Retina (tissue), 1 donor: ENCODE measurements at places on chromosomes 16 and 17.
A peak's percentile ranks its signal among the peaks of the same experiment; 100 is the strongest.

DNA sequence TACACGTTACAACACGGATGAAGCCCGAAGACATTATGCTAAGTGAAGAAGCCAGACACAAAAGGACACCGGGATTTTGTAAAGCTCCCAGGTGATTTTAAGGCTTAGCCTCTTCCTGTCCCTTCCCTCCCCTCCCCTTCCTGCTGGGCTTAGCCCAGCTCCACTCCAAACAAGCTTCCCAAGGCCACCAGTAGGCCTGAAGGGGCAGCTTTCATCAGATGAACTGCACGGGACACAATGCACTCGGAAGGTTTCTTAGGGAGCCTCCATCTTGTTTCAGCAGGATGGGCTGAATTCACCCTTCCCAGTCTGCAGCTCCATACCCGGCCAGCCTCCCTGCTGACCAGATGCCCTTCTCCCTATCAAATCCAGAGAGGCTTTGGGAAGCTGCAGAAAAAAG is 10.4 kb downstream of the MEFV start:
- DNase-seq = no peak

DNA sequence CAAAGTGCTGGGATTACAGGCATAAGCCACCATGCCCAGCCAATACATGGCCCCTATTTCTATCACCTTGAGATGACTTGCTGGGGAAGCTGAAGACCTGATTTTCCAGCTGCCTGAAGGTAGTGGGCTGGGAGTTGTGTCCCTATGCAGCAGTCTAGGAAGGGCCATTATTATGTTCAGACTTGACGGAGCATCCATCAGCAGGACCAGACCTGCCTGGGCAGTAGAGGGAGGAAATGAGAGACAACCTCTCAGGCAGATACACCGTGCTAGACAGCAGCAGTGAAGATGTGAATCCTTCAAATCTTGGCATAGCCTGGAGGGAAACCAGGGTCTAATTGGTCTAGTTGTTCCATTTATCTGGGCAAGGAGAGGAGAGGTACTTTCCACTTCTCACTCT is 35.6 kb upstream of the PHOSPHO1 start:
- no peak for DNase-seq

- peak; percentile 45 for DNase-seq
Measured at GRCh38 chr16:17469011-17469740, 1.6 kb downstream of the XYLT1 start.

- no peak for DNase-seq
Measured at GRCh38 chr16:31071861-31072260, 2.2 kb downstream of the ZNF668 start.

- DNase-seq = no peak
Measured at GRCh38 chr17:3772764-3773163, 28.2 kb downstream of the ITGAE start.

DNA sequence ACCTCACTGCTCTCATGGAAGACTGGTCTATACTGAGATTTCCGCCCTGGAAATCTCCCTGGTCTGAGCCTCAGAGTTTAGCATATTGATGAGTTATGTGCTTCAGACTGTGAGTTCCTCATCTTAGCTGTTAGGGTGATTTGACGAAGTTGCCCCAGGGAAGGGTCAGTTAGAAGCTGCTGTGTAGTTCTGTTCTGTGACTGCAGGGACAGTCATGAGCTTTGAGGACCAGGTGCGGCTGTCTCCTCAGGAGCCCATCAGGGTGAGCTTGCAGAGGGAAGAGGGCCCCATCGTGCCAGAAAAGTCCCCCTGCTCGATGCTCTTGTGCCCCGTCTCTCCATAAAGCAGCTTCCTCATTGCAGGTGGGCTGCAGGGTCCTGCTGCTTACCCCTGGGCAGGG is 28.3 kb upstream of the IL17C start:
- no peak for DNase-seq

DNA sequence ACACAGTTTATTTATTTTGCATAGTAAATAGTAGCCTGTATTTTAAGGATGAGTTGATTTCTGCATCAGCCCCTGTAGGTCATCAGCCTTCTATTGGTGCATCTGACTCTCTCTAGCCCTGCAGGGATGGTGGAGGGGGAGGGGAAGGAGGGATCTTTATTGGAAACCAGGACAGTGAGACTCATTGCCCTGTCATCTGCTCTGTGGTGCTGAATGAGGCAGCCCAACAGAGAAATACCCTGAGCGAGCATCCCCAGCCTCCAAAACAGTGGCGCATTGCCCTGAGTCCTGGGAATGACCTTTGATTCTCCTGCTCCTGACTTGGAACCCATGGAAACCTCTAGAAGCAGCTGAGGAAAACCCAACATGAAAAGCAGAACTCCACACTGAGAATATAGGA is 45.5 kb upstream of the STH start:
- peak; percentile 22 for DNase-seq

DNA sequence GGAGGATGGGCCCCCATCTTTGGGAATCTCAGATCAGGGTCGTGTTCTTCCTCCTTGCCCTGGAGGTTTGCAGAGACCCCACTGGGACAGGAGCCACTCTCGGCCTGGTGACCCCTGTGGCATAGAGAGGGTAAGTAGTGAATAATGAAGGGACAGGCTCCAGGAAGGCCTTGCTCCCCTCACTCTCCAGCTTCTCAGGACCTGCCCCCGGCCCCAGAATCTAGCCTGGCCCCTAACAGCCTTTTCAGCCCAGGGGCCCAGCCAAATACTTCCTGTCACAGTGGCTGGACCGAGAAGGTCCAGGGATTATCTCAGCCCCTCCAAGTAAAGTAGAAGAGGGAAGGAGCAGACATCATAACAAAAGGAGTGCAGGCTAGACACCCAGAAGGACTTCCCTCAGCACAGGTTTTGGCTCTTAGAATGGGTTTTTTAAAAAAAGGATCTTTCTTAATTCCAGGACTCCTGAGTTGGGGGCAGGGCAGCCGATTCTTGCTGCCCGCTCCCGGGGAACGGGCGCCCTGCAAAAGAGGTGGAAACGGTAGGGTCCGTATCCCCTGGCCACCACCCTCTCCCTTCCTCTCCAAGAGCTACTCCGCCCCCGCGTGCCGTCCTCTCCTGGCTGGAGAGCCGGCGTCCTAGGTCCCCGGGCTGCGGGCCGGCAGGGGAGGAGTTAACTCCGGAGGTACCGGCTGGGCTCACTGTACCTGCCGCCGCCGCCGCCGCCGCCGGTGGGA is 559 bp upstream of the NXPH3 start:
- no peak for DNase-seq

- DNase-seq = no peak
Measured at GRCh38 chr16:64180136-64180900, 941.5 kb downstream of the CDH11 start.

GRCh38 chr16:26546573-26546972 is 520.2 kb upstream of the C16orf82 start:
- no peak for DNase-seq

GRCh38 chr17:61205401-61205800 is 194.2 kb upstream of the TBX2 start:
- no peak for DNase-seq

- no peak for DNase-seq
Measured at GRCh38 chr16:1772362-1772907, at the start of gene EME2. TSS of gene EME2 (plus strand) at chr16:1772810. CDS start at chr16:1773228, 418 bp downstream.

DNA sequence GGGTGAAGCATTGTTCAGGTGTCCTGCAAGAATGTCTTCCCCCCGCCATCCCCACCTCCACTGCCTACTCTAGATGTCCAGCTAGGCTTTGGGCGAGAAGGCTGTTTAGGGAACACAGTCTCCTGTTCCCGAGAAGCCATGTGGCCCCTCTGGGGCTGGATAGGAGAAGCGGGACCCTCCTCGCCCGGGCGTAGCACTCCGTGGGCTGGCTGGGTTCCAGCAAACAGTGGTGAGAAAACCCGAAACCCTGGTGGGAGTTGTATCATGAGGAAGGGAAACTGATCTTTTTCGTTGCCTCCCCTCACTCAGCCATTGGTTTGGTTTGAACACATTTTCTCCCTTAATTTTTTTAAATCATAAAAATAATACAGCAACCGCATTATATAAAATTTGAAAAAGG is 56.6 kb downstream of the IRF8 start:
- DNase-seq = no peak

GRCh38 chr16:66390346-66391108 is 24.0 kb downstream of the CDH5 start:
- DNase-seq = no peak

DNA sequence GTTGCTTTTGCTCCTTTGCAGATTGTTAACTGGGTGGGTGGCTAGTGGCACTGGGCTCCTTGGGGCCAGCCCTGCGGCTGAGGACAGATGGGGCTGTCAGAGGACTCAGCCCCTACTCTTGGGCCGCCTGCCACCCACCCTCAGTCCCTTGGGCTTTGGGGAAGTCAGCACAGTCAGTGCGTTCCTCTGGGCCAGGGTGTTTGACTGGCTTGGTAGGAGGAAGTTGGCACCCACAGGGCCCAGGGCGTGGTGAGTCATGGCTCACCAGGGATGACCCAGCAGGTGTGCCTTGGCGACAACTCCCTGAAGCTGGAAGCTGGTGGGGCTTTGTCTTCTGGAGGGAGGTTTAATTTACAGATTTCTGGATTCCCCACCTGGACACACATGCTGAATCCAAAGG is 32.4 kb downstream of the HAPSTR1 start:
- DNase-seq = no peak

GRCh38 chr16:53743149-53743566 is 39.2 kb downstream of the FTO start:
- DNase-seq = no peak

- DNase-seq = no peak
Measured at GRCh38 chr17:78539781-78540180, 37.4 kb downstream of the DNAH17 start.

GRCh38 chr16:49494891-49495566 is 121.4 kb downstream of the C16orf78 start:
- DNase-seq = no peak

GRCh38 chr17:11330006-11330405 is 89.0 kb downstream of the SHISA6 start:
- DNase-seq = no peak

GRCh38 chr16:1177750-1178149 is 24.8 kb downstream of the CACNA1H start:
- no peak for DNase-seq

- no peak for DNase-seq
Measured at GRCh38 chr17:75542728-75543336, 17.3 kb downstream of the LLGL2 start.

DNA sequence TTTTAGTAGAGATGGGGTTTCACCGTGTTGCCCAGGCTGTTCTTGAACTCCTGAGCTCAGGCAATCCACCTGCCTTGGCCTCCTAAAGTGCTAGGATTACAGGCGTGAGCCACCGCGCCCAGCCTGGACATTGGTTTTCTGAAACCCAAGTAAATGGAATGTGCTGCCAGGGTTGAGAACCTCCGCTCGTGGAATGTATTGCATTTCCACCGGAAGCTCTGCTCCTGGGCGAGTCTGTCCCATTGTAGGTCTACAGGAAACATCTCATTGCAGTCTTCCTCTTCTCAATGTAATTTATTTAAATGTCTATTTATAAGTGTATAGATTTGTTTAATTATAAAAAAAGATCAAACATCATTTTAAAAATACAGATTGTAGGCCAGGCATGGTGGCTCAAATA is 57.4 kb upstream of the HAPSTR1 start:
- DNase-seq = no peak

DNA sequence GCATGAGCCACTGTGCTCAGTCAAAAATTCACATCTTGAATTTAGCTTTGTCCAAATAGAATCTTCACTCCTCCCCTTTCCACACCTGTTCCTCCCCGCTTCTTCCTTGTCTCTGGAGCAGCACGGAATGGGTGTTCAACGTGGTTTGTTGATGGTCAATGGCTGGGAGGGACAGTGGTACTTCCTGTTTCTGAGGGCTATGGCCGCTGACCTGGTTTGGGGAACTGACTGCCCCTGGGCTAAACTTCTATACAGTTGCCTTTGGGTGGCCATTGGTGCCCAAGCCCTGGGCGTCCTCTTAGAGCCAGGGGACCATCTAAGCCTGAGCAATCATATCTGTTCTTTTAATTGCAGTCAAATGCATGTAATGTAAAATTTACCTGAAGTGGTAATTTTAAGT is 19.1 kb upstream of the WFIKKN2 start:
- no peak for DNase-seq

DNA sequence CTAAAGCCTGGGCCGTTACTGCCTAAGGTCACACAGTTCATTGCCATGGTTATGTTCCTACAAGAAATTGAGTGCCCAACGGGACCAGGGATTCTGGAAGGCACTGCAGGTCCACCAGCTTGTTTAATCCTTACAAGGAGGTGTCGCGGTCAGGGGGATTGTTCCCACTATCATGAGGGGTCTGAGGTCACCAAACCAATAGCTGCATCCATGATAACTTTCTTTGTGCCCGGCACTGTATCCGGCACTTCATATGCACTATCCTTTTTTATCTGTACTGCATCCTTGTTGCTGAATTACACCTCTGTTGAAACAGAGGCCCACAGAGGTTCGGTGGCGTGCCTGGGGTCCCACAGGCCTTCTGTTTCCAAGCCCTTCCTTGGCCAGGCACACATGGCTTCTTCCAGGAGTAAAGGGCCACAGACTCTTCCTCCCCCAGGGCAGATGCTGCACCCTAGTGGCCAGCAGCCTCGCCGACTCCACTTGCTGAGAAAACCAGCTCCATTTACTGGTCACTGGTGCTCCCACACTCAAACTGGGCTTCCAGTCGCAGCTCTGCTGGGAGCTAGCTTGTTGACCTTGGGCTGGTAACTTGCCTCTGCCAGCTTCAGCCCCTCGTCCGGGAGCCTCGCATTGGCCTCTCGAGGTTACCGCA is 82.0 kb upstream of the PLCG2 start:
- no peak for DNase-seq

DNA sequence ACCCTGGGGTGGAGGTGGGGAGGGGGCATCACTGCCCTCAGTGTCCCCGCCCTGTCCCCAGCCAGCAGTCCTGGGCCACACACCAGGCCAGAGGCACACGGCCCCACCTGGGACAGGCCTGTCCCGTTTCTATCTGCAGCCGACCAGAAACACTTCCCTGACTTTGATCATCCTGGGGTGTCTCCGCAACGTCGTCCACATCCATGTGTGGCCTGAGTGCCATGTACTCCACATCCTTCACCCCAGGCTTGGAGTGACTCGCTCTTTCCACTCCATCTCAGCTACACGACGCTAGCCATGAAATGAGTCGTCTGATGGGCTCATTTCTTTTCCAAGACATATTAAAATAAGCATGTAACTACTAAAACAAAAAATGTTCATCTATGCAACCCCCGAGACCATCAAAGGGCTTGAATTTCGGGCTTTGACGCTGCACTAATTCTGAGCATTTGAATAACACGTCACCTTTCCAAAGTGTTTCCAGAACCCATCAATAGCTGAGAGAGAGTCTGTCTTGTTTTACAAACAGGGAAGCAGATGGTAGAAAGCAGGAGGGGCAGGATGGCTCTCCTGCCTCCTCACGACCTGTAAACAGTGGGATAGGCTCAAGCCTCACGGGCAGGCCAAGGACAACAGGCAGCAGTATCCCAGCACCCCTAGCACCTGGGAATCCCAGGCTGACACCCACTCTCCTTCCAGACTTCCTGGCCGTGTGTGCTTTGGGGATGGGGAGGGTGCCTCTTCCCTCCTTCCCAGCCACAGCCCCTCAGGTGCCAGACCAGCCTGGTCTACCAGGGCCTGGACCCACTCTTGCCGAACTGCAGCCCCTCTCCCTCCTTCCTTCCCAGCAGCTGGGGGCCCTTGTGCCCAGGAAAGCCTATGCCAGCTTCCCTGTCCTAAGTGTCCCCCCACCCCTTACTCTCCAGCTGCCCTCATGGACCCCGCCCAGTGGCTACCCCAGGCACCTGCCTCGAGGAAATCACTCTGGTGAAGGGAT is 20.0 kb upstream of the RASD1 start:
- DNase-seq = no peak

- DNase-seq = no peak
Measured at GRCh38 chr16:88264641-88265285, 118.0 kb upstream of the ZNF469 start.
